Hepatocyte (in vitro differentiated cells): ENCODE measurements at places on chromosomes 2 and 18. TPM values are rescaled to one million over a fixed set of nuclear protein-coding genes. Genes with fewer than 3 reads are reported as not detected.

ZNF512 gene
- 27.7 and 30.7 TPM in 2 replicates for total RNA-seq

C2orf72 gene
- total RNA-seq, result 108 and 112 TPM in 2 replicates

GLI2 gene
- 3.8 and 5.8 TPM in 2 replicates for total RNA-seq

NMUR1 gene
- total RNA-seq, result 0.33 and 0.48 TPM in 2 replicates

ARHGAP25 gene
- 0.47 TPM in 1 of 2 replicates, not detected in the other for total RNA-seq

FEV gene
- total RNA-seq, result 0.70 TPM in 1 of 2 replicates, not detected in the other

MEP1B gene
- total RNA-seq, result 0.36 and 2.3 TPM in 2 replicates

REG3G gene
- 0.30 TPM in 1 of 2 replicates, not detected in the other for total RNA-seq

CPO gene
- total RNA-seq, result 0.36 TPM in 1 of 2 replicates, not detected in the other

TNFRSF11A gene
- 5.6 and 11.0 TPM in 2 replicates for total RNA-seq

RUFY4 gene
- 0.10 and 0.44 TPM in 2 replicates for total RNA-seq

GALR1 gene
- 0.07 and 0.36 TPM in 2 replicates for total RNA-seq

WNT10A gene
- total RNA-seq, result 1.9 and 2.3 TPM in 2 replicates

LRP1B gene
- 1.8 and 2.0 TPM in 2 replicates for total RNA-seq

MROH2A gene
- not detected in 2 replicates for total RNA-seq

BCL11A gene
- total RNA-seq, result 11.6 and 14.4 TPM in 2 replicates

DNER gene
- 0.37 and 0.48 TPM in 2 replicates for total RNA-seq

TGFA gene
- total RNA-seq, result 2.4 and 5.6 TPM in 2 replicates

SERPINB3 gene
- 0.17 TPM in 1 of 2 replicates, not detected in the other for total RNA-seq

DRC1 gene
- not detected in 2 replicates for total RNA-seq

NT5C1B gene
- not detected in 2 replicates for total RNA-seq

AOX1 gene
- 7.4 and 7.7 TPM in 2 replicates for total RNA-seq

IL1A gene
- 2.3 and 3.1 TPM in 2 replicates for total RNA-seq

CROCC2 gene
- 0.10 and 0.20 TPM in 2 replicates for total RNA-seq

GEN1 gene
- total RNA-seq, result 8.6 and 15.7 TPM in 2 replicates

HAAO gene
- total RNA-seq, result 18.1 and 22.0 TPM in 2 replicates

PROKR1 gene
- total RNA-seq, result 0.20 TPM in 1 of 2 replicates, not detected in the other

STPG4 gene
- total RNA-seq, result 0.72 TPM in 1 of 2 replicates, not detected in the other

UGT1A4 gene
- not detected in 2 replicates for total RNA-seq

RESP18 gene
- not detected in 2 replicates for total RNA-seq

SKA1 gene
- total RNA-seq, result 5.5 and 7.5 TPM in 2 replicates

CD302 gene
- 25.2 and 26.0 TPM in 2 replicates for total RNA-seq

CD207 gene
- not detected in 2 replicates for total RNA-seq

IL18R1 gene
- 19.3 and 25.5 TPM in 2 replicates for total RNA-seq

CLEC4F gene
- total RNA-seq, result not detected in 2 replicates

RTP5 gene
- total RNA-seq, result not detected in 2 replicates

RND3 gene
- total RNA-seq, result 133 and 135 TPM in 2 replicates

NPPC gene
- not detected in 2 replicates for total RNA-seq

IL37 gene
- total RNA-seq, result not detected in 2 replicates

EGR4 gene
- 0.23 TPM in 1 of 2 replicates, not detected in the other for total RNA-seq

CTIF gene
- 24.0 and 27.9 TPM in 2 replicates for total RNA-seq

FBXO15 gene
- total RNA-seq, result 0.48 and 0.93 TPM in 2 replicates

PRKAG3 gene
- total RNA-seq, result not detected in 2 replicates

CD8B gene
- 1.00 and 1.5 TPM in 2 replicates for total RNA-seq

RASGRP3 gene
- total RNA-seq, result 5.9 and 8.6 TPM in 2 replicates

GCKR gene
- total RNA-seq, result 7.2 and 7.4 TPM in 2 replicates

DUSP11 gene
- 32.9 and 37.2 TPM in 2 replicates for total RNA-seq

HNMT gene
- 26.3 and 39.7 TPM in 2 replicates for total RNA-seq

PGAP1 gene
- total RNA-seq, result 15.3 and 23.5 TPM in 2 replicates

MYCN gene
- 14.6 and 16.7 TPM in 2 replicates for total RNA-seq

TAF4B gene
- total RNA-seq, result 1.4 and 2.0 TPM in 2 replicates

POTEI gene
- total RNA-seq, result 1.9 and 2.9 TPM in 2 replicates

NT5DC4 gene
- total RNA-seq, result 1.2 and 2.7 TPM in 2 replicates

LHCGR gene
- total RNA-seq, result not detected in 2 replicates

TRIB2 gene
- total RNA-seq, result 27.2 and 28.0 TPM in 2 replicates

HOXD3 gene
- 0.13 and 0.20 TPM in 2 replicates for total RNA-seq

SPP2 gene
- 75.5 and 78.5 TPM in 2 replicates for total RNA-seq

NAT8 gene
- 3.8 and 4.8 TPM in 2 replicates for total RNA-seq
